CD4-positive, alpha-beta T cell treated with Interleukin-6 at 100 ng/mL for 8 hours (primary cell): ENCODE measurements at places on chromosomes 7 and 10.

DNA sequence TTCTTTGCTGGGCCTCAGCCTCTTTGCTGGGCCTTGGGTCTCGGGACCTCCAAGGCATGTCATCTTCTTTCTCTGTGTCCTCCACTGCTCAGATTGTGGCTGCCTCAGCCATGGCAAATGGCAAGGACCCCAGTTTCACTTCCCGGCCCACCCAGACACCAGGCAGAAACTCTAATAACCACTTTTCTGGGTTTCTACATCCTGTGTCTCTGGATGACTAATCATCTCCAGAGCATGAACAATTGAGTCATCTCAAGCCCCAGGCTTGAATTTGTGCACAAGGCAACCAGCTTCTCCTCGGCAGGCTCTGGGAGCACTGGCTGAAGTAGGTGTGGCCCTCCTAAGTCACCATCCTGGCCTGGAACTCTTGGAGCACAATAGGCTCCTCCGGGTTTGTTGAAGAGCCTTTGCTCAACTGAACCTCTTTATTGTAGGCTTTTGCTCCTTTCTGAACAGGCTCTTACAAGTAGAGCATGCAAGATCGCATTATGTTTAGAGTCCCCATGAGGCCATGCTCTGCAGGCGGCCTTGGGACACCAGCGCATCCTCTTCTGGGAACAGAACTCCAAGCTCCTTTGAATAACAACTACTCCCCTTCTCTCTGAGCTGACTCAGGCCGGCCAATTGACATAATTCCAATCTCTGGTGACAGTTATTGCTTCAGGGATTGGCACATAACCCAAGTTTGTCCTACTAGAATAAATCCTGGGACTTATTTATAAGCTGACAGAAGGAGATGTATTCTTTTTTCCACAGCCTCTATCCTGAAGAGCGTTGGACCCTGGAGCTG lies 218.1 kb downstream of the WDR11 start:
- no peak for DNase-seq

- DNase-seq = no peak
Measured at GRCh38 chr10:33091201-33091600, 133.2 kb upstream of the ITGB1 start.

DNA sequence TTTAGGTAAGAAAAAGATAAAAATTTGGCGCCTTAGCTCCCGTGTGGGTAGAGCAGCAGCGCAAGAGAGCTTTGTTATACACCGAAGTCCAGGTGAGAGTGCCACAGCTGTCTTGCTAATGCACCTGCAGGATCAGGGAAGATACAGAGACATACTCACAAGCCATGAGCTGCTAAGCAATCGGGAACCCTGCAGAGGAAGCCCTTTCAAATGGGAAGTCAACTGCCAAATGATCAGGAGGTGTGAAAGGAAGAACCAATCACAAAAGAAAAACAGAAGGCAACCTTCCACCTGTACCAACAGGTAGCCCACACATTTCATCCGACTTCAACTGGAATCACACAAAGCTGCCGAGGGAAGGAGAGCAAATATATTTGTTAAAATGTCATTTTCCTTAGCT lies 610.5 kb upstream of the PFKP start:
- no peak for DNase-seq

GRCh38 chr7:158458096-158458495 lies 129.5 kb downstream of the PTPRN2 start:
- no peak for DNase-seq

GRCh38 chr10:51389415-51390321 lies 309.7 kb downstream of the CSTF2T start:
- DNase-seq = no peak

DNA sequence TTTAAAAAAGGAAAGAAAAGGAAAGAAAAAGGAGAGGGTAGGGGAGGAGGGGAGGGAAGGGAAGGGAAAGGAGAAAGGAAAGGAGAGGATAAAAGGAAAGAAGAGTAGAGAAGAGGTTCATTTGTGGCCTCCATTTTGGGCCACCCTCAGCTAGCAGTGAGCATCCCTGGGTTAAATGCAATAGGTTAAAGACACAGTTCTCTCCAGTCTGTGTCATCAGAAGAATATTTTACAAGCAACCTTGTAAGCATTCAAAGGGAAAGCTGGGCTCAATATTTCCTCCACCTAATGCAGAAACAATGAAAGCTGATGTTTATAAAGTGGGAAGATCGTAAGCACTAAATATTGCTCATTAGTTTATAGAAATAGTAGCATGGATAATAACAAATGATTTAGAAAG lies 219.1 kb upstream of the PITRM1 start:
- no peak for DNase-seq
